ENCODE measurements at places on chromosomes 2 and 18.

GRCh38 chr2:239874636-239875356, 150.3 kb downstream of the NDUFA10 start:
- DNase-seq, result no peak

- DNase-seq, result no peak
Measured at GRCh38 chr18:49628119-49628518, 66.3 kb downstream of the LIPG start.

GRCh38 chr2:168912901-168913369, 11.8 kb downstream of the G6PC2 start:
- DNase-seq, result no peak

GRCh38 chr2:195318440-195319111, 338.4 kb upstream of the SLC39A10 start:
- DNase-seq, result peak; percentile 63

GRCh38 chr2:199874209-199874608, 23.2 kb upstream of the FTCDNL1 start:
- DNase-seq, result no peak

- DNase-seq, result peak; percentile 83
Measured at GRCh38 chr2:65430603-65431420, 1.6 kb downstream of the SPRED2 start.

GRCh38 chr2:100395532-100396350, 21.7 kb downstream of the CHST10 start:
- no peak for DNase-seq

GRCh38 chr2:231666171-231667095, 41.9 kb upstream of the PTMA start:
- DNase-seq, result no peak

GRCh38 chr2:102060047-102060446, 68.3 kb downstream of the IL1R2 start:
- DNase-seq, result no peak

DNA sequence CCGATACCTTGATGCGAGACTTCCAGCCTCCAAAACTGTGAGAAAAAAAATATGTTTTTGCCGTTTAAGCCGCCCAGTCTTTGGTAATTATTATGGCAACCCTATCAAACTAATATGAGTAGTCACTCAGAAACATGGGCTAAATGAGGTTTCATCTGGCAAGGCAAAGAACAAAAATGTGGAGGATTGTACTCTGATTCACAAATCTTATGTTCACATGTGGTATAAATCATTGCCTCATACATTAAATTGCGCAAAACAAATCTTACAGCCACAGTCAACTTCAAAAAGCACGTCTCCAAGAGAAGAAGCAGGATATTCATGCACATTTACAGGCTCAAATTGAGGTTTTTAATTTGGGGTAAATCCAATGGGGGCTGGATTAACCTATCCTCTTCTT, 1435.4 kb upstream of the LRRTM1 start:
- DNase-seq, result no peak

DNA sequence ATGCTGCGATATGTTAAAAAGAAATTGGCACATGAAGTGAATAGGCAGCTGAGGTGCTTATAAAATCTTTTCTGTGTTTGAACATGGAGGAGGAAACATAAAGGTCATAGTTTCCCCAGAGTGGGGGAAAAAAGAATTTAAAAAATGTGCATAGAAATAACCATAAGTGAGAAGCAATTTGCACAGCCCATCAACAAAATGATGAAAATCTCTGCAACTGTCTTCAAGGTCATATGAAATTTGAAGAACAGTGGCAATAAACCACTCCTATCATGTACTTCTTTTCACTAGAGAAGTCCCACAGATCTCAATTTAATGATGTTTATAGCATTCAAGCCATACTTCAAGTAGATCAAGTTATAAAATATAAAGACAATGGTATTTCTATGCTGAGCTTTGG, 46.7 kb upstream of the ZNF804A start:
- DNase-seq, result no peak

- no peak for DNase-seq
Measured at GRCh38 chr2:62803961-62804360, 98.4 kb downstream of the EHBP1 start.

GRCh38 chr2:234587341-234588053, 90.6 kb upstream of the ARL4C start:
- DNase-seq, result no peak

- peak; percentile 25 for DNase-seq
Measured at GRCh38 chr2:102520009-102520408, 47.0 kb downstream of the SLC9A4 start.

DNA sequence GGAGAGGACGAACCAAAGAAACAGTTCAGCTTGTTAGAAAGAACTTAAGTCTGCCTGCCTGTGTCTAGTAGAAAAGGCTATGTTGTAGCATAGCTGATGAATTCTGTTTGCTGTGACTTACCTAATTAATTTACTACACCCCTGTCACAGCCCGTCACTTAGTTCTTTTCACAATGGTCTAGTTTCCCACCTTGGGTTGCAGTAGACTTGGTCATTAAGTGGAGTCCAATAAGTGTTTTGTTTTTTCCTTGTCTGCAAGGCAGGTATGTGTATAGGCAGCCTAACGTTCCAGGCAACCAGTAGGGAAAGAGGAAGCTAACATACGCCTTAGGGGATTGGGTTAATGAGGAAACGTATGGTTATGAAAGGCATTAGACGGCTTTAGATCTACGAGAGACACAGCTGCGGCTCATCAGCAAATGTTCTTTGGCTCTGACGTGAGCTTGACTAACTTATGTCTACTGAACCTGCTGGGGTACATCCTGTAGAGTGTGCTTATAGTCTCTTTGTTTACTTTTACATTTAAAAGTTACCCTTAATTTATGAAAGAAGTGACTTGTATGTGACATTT, 180.1 kb downstream of the PRPF40A start:
- DNase-seq, result no peak

DNA sequence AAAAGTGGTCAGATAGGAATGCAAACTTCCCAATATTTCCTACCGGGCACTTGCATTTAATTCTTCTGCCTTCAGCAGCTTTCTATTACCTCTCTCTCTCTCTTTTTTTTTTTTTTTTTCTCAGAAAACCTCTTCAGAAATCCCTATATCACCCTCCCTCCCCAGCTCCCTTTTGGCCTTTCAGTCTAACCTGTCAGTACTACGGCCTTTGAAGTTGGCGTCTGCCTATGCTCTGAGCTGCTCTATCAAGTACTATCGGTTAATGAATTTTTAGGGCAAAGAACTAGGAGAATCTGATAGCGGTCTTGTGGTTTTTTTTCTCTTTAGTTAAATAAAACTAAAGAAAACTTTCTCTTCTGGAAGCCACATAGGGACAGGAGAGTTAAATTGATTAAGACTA, 122.4 kb upstream of the MAPRE2 start:
- no peak for DNase-seq

DNA sequence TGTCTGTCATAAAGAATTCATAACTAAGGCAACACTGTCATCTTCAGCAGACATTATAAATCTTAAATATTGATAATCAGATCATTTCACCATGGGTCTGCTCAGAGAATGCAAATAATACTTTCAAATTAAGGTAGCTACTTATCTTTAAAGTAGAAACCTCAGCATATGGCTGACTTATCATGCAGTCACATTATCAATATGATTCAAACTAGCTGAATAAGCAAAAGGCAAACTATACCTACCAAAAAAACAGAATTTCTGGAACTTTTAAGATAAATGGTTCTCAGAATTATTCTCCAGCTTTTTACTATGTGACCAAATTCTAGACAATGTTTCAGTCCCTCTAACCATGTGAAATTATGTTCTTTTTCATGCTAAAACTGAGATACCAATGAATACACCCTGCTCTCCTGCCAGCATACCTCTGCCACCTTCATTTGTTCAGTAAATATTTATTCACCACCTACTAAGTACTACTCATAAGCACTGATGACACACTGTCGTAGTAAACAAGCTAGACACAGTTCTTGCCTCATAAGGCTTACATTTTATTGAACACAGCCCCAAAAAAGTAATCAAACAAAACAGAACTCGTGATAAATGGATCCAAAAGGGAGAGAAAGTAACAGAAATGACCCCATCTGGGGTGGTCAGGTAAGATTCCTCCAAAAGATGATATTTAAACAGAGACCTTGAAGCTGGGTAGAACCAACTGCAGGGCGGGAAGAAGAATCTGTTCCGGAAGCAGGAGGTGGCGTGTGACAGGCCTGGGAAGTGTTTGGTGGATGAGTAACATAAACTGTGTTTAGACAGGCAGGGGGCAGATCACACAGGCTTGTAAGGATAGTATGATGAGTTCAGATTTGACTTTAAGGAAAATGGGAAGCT, 17.7 kb downstream of the SPIRE1 start:
- no peak for DNase-seq

GRCh38 chr2:9877726-9878125, 34.5 kb downstream of the TAF1B start:
- DNase-seq, result no peak

DNA sequence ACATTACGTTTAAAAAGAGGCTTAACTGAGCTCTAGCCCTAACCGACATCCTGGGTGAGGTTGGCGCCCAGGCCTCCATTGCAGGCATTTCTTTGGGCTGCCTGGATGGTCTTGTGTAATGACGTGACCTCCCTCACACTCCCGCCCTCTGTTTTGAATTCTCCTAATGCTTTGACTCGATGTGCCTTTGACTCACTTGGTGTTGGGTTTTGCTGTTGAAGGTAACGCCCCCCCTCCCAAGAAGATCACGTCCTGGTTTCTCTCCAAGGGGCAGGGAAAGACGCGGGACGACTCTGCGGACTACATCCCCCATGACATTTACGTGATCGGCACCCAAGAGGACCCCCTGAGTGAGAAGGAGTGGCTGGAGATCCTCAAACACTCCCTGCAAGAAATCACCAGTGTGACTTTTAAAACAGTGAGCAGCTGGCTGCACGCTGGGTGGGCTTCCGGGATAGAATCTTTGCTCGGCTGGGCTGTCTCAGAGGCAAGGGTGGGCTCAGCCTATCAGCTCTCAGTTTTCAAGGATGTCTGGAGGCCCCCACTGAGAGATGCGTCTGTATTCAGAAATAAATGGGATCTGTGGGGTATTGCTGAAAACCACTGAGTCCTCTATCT, 87.9 kb upstream of the ATG16L1 start:
- DNase-seq, result no peak

DNA sequence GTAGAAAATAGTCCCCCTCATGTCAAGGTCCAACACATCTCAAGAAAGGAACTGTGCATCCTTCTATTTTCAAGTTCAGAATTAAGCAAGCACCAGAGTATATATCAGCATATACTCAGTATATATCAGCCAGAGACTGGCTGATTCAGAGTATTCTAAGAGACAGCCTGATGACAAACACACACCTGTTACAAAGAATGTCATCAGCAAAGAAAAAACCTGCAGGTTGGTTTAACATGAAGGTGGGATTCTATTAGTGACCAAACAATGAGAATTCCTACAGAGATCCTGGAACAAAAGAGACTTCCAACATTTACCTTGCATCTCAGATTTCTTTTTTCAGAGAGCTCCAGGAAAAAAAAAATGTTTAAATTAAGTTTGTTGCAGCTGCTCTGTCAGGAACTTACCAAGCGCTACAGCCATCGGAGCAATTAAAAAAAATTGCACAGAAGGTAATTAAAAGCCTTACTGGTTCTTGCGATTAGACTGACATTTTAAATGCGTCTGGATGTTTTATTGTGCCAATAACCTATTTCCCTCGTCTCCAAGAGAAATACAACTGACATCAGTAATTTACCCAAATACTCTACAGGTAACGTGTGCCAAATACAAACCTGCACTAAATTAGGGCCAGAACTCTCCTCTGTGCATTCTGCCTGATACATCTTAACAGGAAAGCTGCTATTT, 218.1 kb downstream of the HNMT start:
- no peak for DNase-seq

DNA sequence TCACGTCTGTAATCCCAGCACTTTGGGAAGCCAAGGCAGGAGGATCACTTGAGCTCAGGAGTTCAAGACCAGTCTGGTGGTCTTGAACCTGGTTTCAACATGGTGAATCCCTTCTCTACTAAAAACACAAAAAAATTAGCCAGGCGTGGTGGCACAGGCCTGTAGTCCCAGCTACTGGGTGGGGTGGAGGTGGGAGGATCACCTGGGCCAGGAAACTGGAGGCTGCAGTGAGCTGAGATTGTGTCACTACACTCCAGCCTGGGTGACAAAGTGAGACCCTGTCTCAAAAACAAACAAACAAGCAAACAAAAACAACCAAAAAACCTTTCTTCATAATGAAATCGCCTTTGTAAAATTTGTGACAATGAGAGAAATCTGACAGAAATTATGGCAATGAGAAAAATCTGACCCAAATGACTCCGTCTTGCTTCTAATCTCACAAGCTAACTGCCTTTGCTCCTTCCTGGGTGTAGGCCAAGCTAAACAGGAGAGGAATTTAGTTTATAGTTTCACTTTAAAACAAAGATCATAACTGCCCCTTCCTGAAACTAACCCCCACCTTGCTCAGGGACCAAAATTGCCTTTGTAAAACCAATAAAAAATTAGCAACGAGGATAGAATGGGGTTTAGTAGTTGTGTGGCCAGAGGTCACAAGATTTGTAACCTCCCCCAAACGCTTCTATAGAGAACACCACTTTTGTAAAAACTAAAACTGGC, 60.7 kb upstream of the KIF5C start:
- DNase-seq, result no peak

DNA sequence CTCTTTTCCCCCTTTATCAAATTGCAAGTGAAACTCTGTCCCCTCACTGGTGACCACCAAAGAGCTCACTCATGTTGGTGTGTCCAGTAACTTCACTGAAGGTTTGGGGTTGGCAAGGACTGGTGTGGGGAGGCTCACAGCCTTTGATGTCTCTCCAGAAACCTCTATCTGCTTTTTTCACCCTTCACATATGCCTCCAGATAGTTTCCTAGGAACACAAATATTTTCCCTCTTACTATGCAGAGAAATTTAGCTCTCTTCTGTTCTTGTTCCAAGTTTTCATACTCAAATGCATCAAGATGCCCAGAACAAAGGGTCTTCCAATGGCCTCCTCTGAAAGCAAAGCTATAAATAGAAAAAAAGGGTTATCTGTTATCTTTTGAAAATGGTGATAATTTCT, 20.7 kb downstream of the DTNA start:
- no peak for DNase-seq

DNA sequence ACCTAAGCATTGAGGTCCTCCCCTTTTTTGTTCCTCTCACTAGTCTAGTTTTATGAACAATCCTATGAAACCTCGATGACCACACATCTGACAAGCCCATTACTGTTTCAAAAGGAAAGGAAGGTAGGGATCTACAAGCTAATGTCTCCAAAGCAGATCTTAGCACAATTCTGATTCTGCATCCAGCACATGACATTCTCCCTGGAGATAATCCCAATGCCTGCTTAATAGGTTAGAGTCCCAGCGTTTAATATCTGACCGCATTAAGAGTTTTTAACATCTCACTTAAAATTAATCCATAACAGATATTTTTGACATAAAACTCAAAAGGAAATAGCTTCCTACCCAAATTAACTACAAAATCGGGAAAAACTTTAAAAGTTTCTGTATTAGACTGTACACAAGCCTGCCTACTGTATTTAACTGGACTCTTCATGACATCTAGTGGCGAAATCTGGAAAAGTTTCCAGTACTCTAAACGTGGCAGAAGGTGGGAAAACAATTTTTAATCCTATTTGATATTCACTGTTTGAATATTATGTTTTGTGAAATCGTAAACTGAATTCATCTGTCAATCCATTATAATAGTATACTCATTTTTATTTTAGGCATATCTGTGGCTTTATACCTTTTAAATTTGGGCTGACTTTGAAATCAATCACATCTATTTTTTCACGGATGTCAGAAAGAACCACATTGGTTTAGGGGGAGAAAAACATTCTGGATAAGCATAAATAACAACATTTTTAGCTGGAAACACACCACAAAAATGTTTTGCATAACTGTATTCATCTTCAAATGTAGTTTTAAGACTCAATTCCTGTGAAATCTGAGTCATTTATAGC, 62.4 kb downstream of the TXNL1 start:
- DNase-seq, result no peak
